ENCODE measurements at places on chromosomes 12 and 14.

GRCh38 chr12:102300824-102301461 is 103.3 kb upstream of the PMCH start:
- no peak for DNase-seq

- no peak for DNase-seq
These were observed 214.9 kb upstream of the HMGA2 start for GRCh38 chr12:65609359-65609771.

DNA sequence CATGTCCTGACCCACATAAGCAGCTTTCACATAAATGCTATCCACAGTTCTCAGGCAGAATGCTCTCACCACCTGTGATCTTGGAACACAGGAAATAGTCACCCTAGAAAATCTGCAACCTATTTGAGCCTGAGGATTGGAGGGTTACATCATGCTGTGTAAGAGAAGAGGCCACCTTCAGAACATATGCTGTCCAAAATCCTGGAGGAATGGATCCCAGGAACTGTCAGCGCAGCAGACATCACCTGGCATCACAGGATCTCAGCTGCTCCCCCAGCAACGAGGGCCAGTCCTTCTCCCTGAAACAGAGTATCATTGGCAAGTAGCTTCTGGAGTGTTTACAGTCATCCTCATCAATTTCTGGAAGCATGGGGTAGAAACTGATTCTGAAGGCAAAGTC is 63.2 kb upstream of the LTA4H start:
- no peak for DNase-seq

- DNase-seq: no peak
These were observed 47.6 kb downstream of the MYBPC1 start for GRCh38 chr12:101642115-101643067.

DNA sequence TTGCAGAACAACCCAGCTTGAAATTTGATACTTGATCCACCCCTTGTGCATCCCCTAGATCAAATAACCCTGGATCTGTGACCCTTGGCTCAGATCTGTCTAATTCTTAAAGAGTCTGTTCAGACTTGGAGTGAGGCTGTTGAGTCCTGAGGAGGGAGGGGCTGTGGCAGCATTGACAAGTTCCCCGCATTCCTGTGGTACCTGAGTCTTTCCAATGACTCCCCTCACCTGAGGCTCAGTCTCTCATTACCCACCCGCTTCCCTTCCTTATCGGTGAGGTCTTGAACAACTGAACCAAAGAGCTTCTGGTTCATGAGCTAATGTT is 16.1 kb upstream of the HDAC7 start:
- DNase-seq: no peak

DNA sequence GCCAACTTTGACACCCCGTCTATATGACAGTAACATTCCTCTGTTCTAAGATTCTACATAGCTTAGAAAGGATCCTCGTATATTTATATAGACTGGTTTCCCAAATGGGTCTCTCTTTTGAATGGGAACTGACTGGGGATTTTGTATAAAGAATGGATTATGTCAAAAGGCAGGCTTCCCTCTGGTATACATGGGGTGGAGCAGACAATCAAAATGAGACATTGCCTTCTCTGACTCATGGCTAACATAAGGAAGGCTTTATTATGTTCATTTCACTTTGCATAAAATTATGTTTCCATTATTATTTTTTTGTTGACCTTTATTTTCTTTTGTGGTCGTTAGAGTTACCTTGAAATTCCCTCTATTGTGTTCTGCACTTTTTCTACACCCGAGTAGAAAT is 211.1 kb downstream of the ALG10B start:
- DNase-seq: no peak

- no peak for DNase-seq
These were observed 77.0 kb upstream of the BCL11B start for GRCh38 chr14:99348816-99349614.

- DNase-seq: no peak
These were observed 68.8 kb upstream of the GPR68 start for GRCh38 chr14:91313154-91313850.

- no peak for DNase-seq
These were observed 842.1 kb downstream of the AACS start for GRCh38 chr12:125907351-125907750.

GRCh38 chr12:28456934-28457710 is 266.9 kb downstream of the CCDC91 start:
- no peak for DNase-seq

DNA sequence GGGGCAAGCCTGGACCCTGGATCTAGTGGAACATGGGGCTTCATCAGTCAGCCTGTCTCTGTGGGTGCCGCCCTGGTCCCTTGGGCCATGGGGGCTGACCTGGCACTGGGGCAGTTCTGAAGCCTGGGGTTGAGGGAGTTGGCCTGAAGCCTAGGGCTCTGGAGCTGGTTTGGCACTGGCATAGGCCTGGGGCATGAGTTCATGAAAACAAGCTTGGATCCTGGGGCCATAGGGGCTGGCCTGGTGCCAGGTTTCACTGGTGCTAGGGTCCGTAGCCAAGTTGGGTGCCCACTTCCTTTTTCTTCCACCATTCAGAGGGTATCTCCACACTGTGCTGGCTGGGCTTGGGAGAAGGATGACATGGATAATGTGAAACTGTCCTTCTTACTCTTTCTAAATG is 26.6 kb upstream of the ANO4 start:
- DNase-seq: no peak

DNA sequence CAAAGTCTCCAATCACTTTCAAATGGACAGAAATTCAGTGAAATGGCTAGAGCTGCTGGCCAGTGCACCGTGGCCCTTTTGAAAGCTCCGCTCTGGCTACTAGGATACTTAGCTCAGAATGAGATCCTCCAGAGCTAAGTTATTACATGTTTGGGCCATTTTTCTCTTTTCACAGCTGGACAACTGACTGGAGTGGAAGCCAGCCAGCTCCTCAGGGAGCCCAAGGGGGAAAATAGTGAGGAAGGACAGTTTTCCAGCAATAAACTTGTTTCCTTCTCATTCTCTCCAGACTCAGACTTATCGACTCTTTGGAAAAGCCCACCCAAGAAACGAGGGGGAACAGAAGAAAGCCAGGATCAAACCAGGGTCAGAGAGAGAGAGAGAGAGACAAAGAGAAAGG is 266.0 kb downstream of the KSR2 start:
- DNase-seq: no peak

DNA sequence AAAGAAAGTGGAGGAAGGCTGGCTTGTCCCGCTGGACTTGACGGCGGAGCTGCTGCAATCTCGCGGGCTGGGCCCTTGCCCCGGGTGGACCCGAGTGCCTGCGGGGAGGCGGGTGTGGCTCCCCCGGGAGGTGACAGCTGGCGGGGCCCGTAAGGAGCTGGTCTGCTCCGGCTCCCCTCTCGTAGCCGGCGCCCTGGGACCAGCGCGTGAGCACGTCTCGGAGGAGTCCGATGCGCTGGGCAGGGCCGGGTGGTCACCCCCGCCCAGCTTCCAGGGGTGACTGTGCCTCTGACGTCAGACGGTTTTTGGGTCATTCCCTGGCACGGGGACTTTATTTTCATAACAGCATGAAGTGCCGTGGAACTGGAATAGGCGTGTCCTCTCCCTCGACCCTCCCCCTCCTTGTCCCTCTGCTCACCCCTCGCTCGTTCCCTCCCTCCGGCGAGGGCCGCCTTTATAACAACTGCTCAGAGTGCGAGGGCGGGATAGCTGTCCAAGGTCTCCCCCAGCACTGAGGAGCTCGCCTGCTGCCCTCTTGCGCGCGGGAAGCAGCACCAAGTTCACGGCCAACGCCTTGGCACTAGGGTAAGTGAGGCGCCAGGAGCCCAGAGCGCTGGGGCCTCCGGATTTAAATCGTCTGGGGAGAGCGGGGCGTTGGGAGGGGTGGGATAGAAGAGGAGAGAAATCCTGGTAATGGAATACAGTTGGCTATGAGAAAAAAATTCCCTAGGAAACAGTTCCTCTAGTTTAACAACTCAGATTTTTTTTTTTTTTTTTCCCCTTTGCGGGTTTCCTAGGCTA is at the start of gene GPRC5A:
Gene GPRC5A, plus strand, starts transcription at position 483 of the 801 bp plus-strand sequence. CDS start 16,688 bp downstream, outside the sequence.
- no peak for DNase-seq

DNA sequence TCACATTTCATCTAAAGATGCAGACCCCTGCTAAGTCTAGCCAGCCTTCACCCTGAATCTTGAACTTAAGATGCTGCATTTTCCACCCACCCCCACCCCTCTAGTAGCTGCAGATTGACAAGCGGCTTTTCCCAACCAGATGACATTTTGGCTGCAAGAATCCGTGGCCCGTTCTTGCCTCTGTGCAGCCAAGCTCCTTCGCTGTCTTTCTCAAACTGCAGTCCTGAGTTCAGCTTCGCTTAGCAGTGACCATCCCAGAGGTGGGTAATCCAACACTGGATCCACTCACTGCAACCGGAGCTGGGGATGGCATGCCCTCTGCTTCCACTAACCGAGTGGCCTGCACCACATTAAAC is 765 bp upstream of the NFYB start:
- no peak for DNase-seq

- DNase-seq: no peak
These were observed 6.2 kb downstream of the IFI27 start for GRCh38 chr14:94116701-94117100.

- DNase-seq: no peak
These were observed 90.2 kb downstream of the FUT8 start for GRCh38 chr14:65502676-65503124.

DNA sequence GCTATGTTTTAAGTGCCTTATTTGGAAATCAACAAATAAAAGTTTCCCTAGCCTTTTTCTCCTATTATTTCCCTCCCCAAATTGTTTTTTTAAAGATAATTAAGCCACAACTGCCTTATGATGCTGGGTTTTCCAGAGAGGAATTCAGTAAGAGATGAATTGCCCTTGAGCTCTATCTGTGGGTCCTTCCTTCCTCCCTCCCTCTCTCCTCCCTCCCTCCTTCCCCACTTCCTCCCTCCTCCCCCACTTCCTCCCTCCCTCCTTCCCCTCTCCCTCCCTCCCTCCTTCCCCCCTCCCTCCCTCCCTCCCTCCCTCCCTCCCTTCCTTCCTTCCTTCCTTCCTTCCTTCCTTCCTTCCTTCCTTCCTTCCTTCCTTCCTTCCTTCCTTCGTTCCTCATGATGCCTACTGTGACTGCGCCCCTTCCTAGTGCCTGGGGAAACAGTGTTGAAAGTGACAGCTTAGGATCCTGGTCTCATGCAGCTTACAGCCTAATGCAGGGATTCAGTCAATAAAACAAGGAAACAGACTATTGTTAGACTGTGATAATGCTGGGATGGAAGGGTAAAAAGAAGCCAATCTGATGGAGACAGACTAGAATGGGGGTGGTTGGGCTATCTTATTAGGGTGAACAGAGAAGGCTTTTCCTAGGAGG is 1417.1 kb downstream of the AACS start:
- no peak for DNase-seq
